ENCODE measurements at places on chromosomes 4 and X. TPM values are rescaled to one million over a fixed set of nuclear protein-coding genes. Genes with fewer than 3 reads are reported as not detected.

SYN1 gene
- 0.29 TPM for total RNA-seq

PWWP3B gene
- 0.01 TPM for total RNA-seq

DAPP1 gene
- total RNA-seq = not detected

SUV39H1 gene
- 23.0 TPM for total RNA-seq

UTP14A gene
- total RNA-seq = 53.5 TPM

SLIT2 gene
- not detected for total RNA-seq

FGG gene
- total RNA-seq = 8.0 TPM

CXCL3 gene
- 3.3 TPM for total RNA-seq

CRMP1 gene
- 4.9 TPM for total RNA-seq

VSIG1 gene
- 0.40 TPM for total RNA-seq

ERAS gene
- 0.16 TPM for total RNA-seq

NEXMIF gene
- 0.01 TPM for total RNA-seq

CENPE gene
- total RNA-seq = 4.8 TPM

MAGEB10 gene
- not detected for total RNA-seq

PHF8 gene
- total RNA-seq = 13.7 TPM

UGT8 gene
- 0.14 TPM for total RNA-seq

S100G gene
- total RNA-seq = not detected

SMIM10L2A gene
- total RNA-seq = 0.15 TPM

UCHL1 gene
- 938 TPM for total RNA-seq

NWD2 gene
- not detected for total RNA-seq

CORIN gene
- not detected for total RNA-seq

GAGE13 gene
- not detected for total RNA-seq

ANAPC4 gene
- 11.9 TPM for total RNA-seq

PAGE2B gene
- total RNA-seq = not detected
